ENCODE measurements at places on chromosomes 7 and 10. TPM values are rescaled to one million over a fixed set of nuclear protein-coding genes. Genes with fewer than 3 reads are reported as not detected.
A peak's percentile ranks its signal among the peaks of the same experiment; 100 is the strongest.

- peaks cover 4% of the 10 kb centered on the region for H3K4me1 ChIP-seq
- H3K4me3 ChIP-seq: no peak overlapping the region
- H3K27ac ChIP-seq: no peak overlapping the region
- no peaks in the 10 kb centered on the region for H3K36me3 ChIP-seq
- no peaks in the 10 kb centered on the region for H3K27me3 ChIP-seq
Observed at GRCh38 chr7:112266595-112267270, 60.2 kb downstream of the ZNF277 start.

GRCh38 chr7:50470250-50471163, 20.4 kb upstream of the FIGNL1 start:
- no peak overlapping the region for H3K27ac ChIP-seq
- DNase-seq: no peak
- no peaks in the 10 kb centered on the region for H3K27me3 ChIP-seq

GRCh38 chr7:114345494-114345893, 69.1 kb upstream of the FOXP2 start:
- H3K4me1 ChIP-seq: no peaks in the 10 kb centered on the region
- H3K36me3 ChIP-seq: no peaks in the 10 kb centered on the region
- no peak overlapping the region for H3K27ac ChIP-seq
- H3K4me3 ChIP-seq: no peak overlapping the region
- no peaks in the 10 kb centered on the region for H3K27me3 ChIP-seq

GRCh38 chr7:47302560-47302959, 279.4 kb downstream of the TNS3 start:
- no peak overlapping the region for H3K27ac ChIP-seq
- no peaks in the 10 kb centered on the region for H3K27me3 ChIP-seq
- H3K36me3 ChIP-seq: no peaks in the 10 kb centered on the region
- DNase-seq: no peak
- no peak overlapping the region for H3K4me3 ChIP-seq

- H3K27me3 ChIP-seq: no peaks in the 10 kb centered on the region
- no peaks in the 10 kb centered on the region for H3K36me3 ChIP-seq
- no peaks in the 10 kb centered on the region for H3K4me1 ChIP-seq
- H3K4me3 ChIP-seq: no peak overlapping the region
- no peak for DNase-seq
Observed at GRCh38 chr7:43037531-43037930, 74.9 kb upstream of the HECW1 start.

- no peaks in the 10 kb centered on the region for H3K36me3 ChIP-seq
- H3K4me3 ChIP-seq: no peak overlapping the region
- peaks cover 26% of the 10 kb centered on the region for H3K4me1 ChIP-seq
- no peak overlapping the region for H3K27ac ChIP-seq
- no peaks in the 10 kb centered on the region for H3K27me3 ChIP-seq
Observed at GRCh38 chr10:114825513-114826253, 4.1 kb downstream of the FHIP2A start.

DNA sequence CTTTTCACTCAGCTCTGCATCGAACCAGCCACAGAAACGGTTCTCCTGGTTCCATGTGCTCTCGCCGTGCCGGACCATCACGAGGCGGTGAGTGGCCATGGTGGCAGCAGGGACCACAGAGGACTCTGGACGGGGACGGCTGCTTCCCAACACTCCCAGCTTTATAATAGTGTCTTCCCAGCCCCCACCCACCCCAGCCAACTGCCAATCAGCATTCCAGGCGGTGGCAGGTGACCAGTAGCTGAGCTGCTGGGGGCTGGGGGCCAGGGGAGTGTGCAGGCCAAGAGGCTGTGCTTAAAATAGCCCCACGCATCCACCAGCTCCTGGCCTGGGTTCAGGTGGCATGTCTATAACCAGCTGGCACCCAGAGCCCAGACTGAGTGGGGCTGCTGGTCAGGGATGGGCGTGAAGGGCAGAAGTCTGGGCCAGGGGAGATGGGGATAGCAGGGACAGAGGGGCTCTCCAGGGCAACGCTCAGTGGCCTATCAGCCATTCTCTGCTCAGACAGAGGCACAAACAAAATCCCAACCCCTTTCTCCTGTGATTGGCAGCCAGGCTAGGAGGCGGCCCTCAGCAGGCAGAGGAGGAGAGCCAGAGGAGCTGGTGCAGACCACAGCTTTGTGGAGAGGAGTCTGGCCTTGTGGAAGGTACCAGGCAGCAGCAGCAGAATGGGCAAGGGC, at the start of gene PGAM2:
Gene PGAM2 (minus strand): TSS at position 137 of the 680 bp plus-strand sequence. CDS start 38 bp downstream, at position 99.
- H3K4me3 ChIP-seq: no peak within 1 kb of the TSS
- peaks cover 17% of the 10 kb centered on the region for H3K36me3 ChIP-seq
- H3K4me1 ChIP-seq: peaks cover 29% of the 10 kb centered on the region
- DNase-seq: no peak
- H3K27ac ChIP-seq: peak within 1 kb of the TSS; percentile 16

DNA sequence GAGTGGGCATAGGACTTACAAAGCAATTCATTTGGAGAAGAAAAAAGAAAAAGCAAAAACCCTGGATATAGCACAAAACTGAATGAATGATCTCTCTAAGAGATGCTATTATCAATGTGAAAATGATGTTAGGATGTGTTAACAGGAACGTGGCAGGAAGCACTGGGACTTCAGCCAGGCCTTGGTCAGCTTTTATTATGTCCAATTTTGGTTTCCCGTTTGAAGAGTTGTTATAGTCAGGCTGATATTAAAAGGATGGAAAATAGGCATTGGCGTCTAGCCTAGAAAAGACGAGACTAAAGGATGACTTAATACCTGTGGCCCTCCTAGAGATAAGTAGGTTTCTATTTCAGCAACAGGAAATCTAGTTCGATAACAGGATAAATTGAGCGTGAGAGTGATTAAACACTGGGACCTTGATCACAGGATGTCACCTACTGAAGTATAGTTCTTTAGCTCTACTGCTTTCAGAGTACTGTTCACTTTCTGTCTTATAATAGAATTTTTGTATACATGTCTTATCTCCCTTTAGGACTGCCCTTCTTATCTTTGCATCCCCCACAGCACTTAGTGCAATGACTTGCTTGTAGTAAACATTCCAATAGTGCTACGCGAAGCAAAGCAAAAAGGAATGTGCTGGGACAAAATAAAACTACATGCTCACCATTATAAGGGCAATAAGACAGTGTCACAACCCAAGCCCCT, 99.8 kb upstream of the AGBL3 start:
- H3K27ac ChIP-seq: no peak overlapping the region
- no peak overlapping the region for H3K4me3 ChIP-seq
- peaks cover 9% of the 10 kb centered on the region for H3K4me1 ChIP-seq
- no peak for DNase-seq

GRCh38 chr7:91557789-91558404, 293.7 kb downstream of the FZD1 start:
- H3K4me3 ChIP-seq: no peak overlapping the region
- no peaks in the 10 kb centered on the region for H3K36me3 ChIP-seq
- no peaks in the 10 kb centered on the region for H3K27me3 ChIP-seq
- no peak for DNase-seq

- H3K4me3 ChIP-seq: no peak overlapping the region
- no peaks in the 10 kb centered on the region for H3K4me1 ChIP-seq
- H3K36me3 ChIP-seq: no peaks in the 10 kb centered on the region
- DNase-seq: no peak
- no peak overlapping the region for H3K27ac ChIP-seq
Observed at GRCh38 chr7:45983720-45984255, 62.7 kb upstream of the IGFBP3 start.

DNA sequence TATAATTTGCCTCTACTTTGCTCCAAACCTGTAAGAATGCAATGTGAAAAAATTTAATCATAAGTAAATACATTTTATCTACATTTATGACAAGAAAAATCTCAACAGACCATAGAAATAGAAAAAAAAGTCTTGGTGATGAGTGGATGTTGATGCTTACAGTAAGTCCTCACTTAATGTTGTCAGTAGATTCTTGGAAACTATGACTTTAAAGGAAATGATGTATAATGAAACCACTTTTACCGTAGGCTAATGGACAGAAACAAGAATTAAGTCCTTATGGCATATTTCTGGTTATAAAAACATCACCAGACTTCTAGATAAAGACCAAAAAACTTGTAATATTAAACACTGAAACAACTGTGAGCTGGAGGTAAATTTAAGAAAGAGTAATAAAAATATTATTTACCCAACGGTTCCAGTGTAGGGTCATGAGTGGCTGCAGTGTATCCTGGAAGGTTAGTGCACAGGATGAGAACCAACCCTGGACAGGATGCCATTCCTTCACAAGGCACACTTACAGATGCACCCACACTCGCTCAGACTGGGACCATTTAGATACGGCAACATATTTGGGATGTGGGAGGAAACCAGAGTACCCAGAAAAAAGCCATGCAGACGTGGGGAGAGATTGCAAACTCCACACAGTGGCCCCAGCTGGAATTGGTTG, 76.3 kb downstream of the GLCCI1 start:
- H3K36me3 ChIP-seq: peaks cover 14% of the 10 kb centered on the region
- H3K4me1 ChIP-seq: peaks cover 12% of the 10 kb centered on the region
- no peak overlapping the region for H3K4me3 ChIP-seq
- DNase-seq: no peak

GRCh38 chr10:92692697-92693533, 3.2 kb downstream of the HHEX start:
- H3K36me3 ChIP-seq: no peaks in the 10 kb centered on the region
- H3K4me1 ChIP-seq: peaks cover 37% of the 10 kb centered on the region
- no peak overlapping the region for H3K27ac ChIP-seq
- DNase-seq: no peak

DNA sequence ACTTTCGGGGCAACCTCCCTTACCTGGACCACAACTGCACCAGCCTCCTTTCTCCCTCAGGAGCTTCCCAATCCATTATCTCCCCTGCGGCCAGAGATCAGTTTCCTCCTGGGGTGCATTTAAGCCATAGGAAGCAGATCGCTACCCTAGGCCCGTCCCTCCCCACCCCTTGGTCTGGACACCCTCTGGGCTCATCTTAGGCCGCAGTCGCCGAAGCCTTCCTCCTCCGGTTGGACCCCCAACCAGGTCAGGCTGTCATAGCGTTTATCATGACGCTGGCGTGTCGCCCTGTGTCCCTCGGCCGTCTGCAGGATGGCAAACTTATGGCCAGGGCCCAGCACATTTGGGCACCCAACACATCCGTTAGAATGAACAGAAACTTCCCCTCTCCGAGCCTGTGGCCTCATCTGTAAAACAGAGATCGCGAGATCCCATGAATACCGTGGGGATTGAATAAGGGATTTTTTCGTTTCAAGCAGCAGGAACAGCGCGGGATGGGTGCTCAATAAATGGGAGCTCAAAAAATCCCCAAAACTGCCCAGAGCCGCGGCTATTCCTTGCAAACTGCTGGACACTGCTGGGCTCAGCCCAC, 669 bp upstream of the AP5Z1 start:
- peak overlapping the region; percentile 96 for H3K27ac ChIP-seq
- H3K4me3 ChIP-seq: peak overlapping the region; percentile 99
- no peaks in the 10 kb centered on the region for H3K27me3 ChIP-seq
- peaks cover 39% of the 10 kb centered on the region for H3K4me1 ChIP-seq
- DNase-seq: no peak
- H3K36me3 ChIP-seq: peaks cover 8% of the 10 kb centered on the region

DNA sequence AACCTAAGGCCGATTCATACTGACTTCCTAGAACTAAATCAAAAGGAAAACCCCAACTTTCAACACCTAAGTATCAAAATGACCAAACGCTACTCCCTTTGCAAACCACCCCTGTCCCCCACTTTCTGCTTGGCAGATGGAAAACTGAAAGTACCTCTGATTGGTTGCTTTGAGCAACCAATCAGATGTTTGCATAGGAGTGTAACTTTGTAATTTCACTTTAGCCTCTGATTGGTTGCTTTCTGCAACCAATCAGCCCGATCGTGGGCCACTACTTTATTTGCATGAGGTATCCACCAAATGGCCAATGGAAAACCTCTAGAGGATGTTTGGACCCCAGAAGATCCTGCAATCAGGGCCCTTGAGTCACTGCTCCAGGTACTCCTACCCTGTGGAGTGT, 12.3 kb upstream of the SNX10 start:
- H3K27me3 ChIP-seq: no peaks in the 10 kb centered on the region
- DNase-seq: no peak
- no peak overlapping the region for H3K27ac ChIP-seq

GRCh38 chr7:90701771-90702170, 105.7 kb downstream of the CDK14 start:
- H3K27ac ChIP-seq: no peak overlapping the region
- no peaks in the 10 kb centered on the region for H3K36me3 ChIP-seq
- no peak overlapping the region for H3K4me3 ChIP-seq
- H3K4me1 ChIP-seq: no peaks in the 10 kb centered on the region

DNA sequence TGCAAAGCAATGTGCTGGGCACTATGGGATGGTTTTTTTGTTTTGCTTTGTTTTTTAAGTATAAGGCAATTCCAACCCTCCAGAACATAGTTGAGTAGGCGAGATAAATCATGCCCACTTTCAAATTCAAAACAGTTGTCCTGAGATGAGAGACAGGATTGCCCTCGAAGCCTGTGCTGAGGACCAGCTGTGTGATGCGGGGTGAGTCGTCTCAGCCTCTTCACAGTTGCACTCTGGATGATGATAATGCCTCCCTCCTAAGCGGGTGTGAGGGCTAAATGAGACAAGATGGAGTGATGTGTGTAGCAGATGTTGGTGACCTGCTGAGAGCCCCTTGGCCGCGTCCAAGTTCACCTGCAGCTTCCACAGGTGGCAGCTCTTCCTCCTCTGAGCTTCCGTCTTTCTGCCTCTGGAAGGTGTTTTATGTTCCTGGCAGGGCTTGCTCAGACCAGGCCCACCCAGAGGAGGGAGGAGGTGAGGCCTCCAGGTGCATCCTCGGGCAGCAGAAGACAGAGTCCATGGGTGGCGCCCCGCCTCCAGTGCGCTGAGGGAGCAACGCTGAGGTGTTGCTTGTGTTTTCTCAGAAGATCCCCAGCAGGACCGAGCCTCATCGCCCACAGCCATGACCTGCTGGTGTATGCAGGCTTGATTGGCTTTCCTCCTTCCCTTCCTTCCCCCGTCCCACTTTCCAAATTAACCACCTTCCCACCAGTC, 30.6 kb downstream of the ECHDC3 start:
- H3K36me3 ChIP-seq: no peaks in the 10 kb centered on the region
- no peak for DNase-seq
- no peak overlapping the region for H3K4me3 ChIP-seq
- H3K27me3 ChIP-seq: no peaks in the 10 kb centered on the region
- no peaks in the 10 kb centered on the region for H3K4me1 ChIP-seq

DNA sequence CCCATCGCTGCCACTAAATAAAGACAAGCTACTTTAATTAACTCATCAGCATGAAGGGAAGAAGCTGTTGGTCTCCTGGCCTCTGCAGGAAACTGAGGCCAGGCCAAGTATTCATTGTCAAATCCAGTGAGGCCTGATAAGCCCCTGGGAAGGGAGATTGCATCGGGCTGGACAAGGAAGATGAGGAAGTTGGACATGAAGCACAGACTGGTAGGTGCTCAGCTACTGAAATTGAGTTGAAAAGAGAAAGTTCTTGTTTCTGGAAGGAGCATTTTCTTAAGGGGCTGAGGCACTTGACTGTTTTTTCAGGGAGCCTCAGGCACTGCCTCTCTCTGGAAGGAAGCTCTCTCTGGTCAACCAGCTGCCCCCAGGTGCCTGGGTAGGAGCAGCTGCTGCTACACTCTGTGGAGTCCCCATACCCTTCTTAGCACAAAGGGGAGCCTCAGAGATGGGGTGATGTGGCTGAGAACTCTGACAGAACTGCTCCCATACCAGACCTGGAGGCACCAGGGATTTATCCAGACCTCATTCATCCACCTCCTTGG, 90.3 kb upstream of the IKZF1 start:
- H3K27me3 ChIP-seq: no peaks in the 10 kb centered on the region
- H3K27ac ChIP-seq: no peak overlapping the region
- no peak overlapping the region for H3K4me3 ChIP-seq
- DNase-seq: no peak
- no peaks in the 10 kb centered on the region for H3K36me3 ChIP-seq

Gene FAM25C
- not detected for total RNA-seq

Gene AKR1C1
- total RNA-seq: 2.6 TPM

Gene ADAM8
- total RNA-seq: 95.6 TPM

Gene CPA4
- not detected for total RNA-seq

Gene CD36
- 1.7 TPM for total RNA-seq

Gene TRPV6
- not detected for total RNA-seq

Gene DGKI
- total RNA-seq: not detected

Gene CCDC3
- not detected for total RNA-seq

Gene UPK3B
- 1.3 TPM for total RNA-seq

Gene ARID5B
- 49.2 TPM for total RNA-seq
